Stimulated activated CD4-positive, alpha-beta T cell treated with anti-CD3 and anti-CD28 coated beads, Interleukin-1b, Interleukin-23, amount 100 ng/mL, for 1 hour (primary cell): ENCODE measurements at places on chromosomes 13 and 19.

- no peak for DNase-seq
Measured at GRCh38 chr19:44356383-44357111, at the start of gene ZNF112. Gene ZNF112, minus strand, starts transcription at chr19:44356680. Its CDS starts 16,141 bp downstream, at chr19:44340539.

DNA sequence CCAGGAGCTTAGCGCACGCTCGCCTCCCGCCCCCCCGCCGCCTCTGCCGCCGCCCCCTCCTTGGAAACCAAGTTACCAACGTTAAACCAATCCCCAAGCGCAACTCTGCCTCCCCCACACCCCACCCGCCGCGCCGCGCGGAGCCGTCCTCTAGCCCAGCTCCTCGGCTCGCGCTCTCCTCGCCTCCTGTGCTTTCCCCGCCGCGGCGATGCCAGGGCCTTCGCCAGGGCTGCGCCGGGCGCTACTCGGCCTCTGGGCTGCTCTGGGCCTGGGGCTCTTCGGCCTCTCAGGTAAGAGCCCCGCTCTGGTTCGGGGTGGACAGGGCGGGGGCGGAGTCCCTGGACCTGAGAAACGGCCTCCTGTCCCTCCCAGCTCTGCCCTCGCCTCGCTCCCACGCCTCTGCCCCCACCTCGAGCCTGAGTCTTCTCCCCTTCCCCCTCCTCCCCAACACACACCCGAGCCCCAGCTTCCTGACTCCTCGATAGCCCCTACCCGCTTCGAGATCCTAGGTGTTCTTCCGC, at the start of gene ICAM5:
Gene ICAM5 (plus strand): TSS at position 117 of the 521 bp plus-strand sequence. CDS start 92 bp downstream, at position 209.
- no peak for DNase-seq

DNA sequence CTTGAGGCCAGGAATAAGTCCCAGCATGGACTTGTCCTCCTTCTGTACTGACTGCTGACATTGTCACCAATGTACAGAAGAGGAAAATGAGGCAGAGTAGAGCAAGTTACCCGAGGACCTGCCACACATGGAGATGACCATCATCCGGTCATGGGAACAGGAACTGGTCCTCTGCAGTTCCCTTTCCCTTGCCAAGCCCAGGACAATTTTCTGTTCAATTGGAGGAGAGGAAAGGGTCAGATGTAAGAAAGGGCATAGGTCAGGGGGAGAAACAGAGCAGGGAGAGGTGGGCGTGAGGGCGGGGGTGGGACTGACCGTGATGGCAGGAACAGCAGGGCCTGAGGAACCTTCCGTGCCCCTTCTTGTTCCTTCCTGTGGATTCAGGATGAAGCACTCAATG, 18.6 kb downstream of the PHLDB3 start:
- DNase-seq = no peak

GRCh38 chr13:45594764-45595163, 20.8 kb downstream of the ERICH6B start:
- DNase-seq = no peak

- no peak for DNase-seq
Measured at GRCh38 chr19:48915757-48916156, 15.6 kb downstream of the NUCB1 start.

- no peak for DNase-seq
Measured at GRCh38 chr13:30107121-30107520, 200.2 kb downstream of the KATNAL1 start.
